ENCODE measurements at places on chromosomes 2 and 18.
A peak's percentile ranks its signal among the peaks of the same experiment; 100 is the strongest.

GRCh38 chr2:227826563-227826962 is 12.9 kb downstream of the CCL20 start:
- peak; percentile 20 for DNase-seq

- no peak for DNase-seq
These were observed 3.7 kb upstream of the SFT2D3 start for GRCh38 chr2:127697482-127698180.

GRCh38 chr2:46804794-46805193 is 110.8 kb downstream of the MCFD2 start:
- DNase-seq, result no peak

DNA sequence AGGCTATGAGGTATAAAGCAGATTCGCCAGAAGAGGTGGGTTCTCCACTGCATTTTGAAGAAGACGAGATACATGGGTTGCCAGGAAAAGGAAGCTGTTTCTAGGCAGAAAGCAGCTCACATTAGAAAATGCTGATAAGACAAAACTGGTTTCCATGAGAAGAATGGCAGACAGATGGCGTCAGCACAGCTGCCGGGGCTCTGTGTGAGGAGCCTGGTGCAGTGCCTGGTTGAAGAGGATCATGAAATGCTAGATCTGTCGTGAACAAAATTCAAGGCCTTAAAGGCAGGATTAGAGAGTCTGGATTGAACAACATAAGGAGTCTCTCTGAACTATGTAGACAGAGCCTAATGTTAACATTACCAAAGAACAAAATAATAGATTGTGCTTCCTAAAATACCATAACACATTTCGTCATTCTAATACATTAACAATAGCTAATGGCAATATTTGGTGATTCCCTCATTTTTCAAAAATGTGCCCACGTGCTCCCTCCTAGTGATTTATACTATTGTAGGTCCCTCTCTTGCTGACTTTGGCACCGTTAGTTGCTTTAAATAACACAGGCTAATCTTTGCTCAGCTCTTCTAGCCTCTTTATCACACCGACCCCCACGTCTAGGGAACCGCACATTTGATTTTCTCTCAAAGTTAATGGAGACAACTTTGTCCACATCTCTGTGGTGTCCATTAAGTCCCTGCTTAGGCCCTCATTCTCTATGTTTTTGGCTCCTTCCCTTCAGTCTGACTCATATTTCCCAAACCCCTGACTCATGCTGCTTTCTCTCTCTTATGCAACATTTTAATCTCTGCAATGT is 38.2 kb downstream of the EFEMP1 start:
- no peak for DNase-seq

- DNase-seq, result no peak
These were observed 24.2 kb downstream of the CNRIP1 start for GRCh38 chr2:68295516-68295915.

DNA sequence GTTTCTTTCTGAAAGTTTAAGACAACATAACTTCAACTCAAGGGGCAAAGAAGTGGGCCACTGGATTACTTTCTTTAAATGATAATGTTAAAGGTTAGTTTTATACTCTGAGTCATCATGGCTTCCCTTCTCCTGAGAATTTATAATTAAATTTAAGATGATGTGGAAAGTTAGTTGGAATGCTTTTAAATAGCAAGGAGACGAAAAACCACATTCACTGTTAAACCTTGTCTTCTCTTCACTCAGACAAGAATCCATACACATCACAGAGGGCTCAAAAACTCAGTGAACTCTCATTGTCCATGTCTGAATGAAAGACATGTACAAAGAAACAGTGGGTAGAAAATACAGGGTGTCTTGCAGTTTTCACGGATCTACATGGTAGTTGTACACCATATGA is 65.6 kb downstream of the COL5A2 start:
- DNase-seq, result no peak

GRCh38 chr2:173090276-173090877 is 14.7 kb downstream of the MAP3K20 start:
- DNase-seq, result no peak

GRCh38 chr2:218400167-218400929 is 680 bp downstream of the CTDSP1 start:
- DNase-seq, result peak; percentile 45

GRCh38 chr2:10091182-10091888 is 11.1 kb upstream of the CYS1 start:
- DNase-seq, result no peak

- DNase-seq, result no peak
These were observed 189.1 kb upstream of the COL3A1 start for GRCh38 chr2:188785061-188785460.

DNA sequence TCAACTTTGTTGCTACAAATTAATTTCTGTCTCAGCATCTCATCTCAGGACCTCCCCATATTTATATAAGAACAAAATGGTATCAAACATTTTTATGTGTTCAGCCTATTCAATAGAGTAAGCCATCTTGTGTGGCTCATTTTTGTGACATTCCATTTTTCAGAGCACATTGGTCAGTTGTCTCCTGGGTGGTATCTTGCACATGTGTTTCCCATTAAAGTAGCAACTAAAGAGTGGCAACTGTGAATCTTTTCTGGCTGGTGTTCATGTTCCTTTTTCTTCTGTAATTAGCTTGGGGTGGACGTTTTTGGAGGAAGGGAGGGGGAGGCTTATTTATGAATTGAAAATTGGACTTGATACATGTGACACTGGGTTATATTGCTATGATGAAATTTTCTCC is 45.4 kb upstream of the EFEMP1 start:
- DNase-seq, result no peak

- DNase-seq, result no peak
These were observed 29.2 kb downstream of the HS6ST1 start for GRCh38 chr2:128289439-128289838.

DNA sequence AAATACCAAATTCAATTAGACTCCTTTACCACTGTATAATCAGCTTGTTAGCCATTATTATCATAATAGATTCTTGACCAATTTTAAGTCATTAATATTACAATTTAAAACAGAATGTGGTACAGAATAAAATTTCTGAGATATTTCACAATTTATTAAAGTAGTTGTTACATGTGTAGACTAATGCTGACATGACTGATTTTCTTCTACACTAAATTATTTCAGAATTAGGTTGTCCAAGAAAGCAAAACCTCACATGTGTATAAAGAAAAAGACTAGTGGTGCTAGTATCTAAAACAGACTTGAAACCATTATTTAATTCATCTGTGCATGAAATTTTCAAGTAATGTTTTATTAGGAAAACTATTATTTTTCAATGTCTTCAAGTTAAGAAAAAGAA is 79.2 kb upstream of the COL3A1 start:
- no peak for DNase-seq

- DNase-seq, result no peak
These were observed 52.1 kb upstream of the PEX13 start for GRCh38 chr2:60965499-60965785.

- DNase-seq, result no peak
These were observed 323.1 kb downstream of the SLC8A1 start for GRCh38 chr2:40128796-40129195.

- DNase-seq, result no peak
These were observed 223.1 kb downstream of the CALCRL start for GRCh38 chr2:187224989-187225388.

DNA sequence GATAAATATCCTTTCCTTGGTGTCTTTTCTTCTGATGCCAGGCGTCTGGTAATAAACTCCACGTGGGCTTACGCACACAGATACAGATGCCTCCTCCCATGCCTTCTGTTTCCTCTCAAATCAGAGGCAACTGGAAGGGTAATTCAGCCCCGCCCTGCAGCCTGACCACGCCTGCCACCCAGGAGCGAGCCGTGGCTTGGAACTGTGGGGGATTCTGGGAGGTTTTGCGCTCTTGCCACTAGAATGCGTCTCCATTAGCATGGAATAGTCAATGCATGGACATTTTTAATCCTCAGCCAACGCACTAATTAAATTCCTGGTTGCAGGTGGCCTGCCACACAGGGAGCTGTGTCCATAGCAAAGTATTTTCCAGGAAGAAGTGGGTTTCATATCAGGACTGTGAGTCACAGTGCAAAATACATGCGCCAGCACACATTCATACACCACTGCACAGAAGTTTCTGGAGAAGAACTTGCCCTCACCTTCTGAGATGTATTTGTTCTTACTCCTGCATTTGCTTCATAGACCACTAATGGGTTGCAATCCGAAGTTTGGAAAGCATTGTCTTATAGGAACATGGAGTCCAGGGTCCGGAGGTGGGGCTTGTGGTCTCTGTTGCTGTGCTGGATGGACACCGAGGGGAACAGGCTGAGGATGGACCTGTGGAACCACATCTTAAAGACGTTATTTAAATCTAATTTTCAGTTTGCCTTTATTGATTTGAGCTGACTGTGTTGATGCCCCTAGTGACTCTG is 151.4 kb downstream of the LDLRAD4 start:
- DNase-seq, result no peak

- DNase-seq, result no peak
These were observed 3.8 kb downstream of the VSNL1 start for GRCh38 chr2:17544256-17544655.

GRCh38 chr2:229180658-229181057 is 90.4 kb downstream of the PID1 start:
- DNase-seq, result no peak

DNA sequence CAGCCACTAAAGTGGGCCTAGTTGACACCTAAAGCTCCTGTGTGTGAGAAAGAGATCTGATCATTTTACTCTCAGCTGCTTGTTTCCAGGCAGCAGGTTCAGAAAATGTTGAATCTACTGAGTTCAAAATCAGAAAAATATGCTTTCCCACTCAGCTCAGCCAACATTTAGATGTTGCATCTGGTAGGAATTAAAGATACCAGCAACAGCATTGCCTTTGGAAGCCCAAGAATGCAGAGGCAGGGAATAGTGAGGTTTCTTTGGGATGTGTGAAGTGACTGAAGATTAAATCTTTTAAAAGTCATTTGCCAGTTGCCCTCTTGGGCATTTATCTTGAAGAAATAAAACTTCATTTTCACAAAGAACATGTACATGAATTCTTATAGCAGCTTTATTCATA is 33.9 kb upstream of the DOCK10 start:
- no peak for DNase-seq

GRCh38 chr2:150544731-150545130 is 57.3 kb upstream of the RND3 start:
- DNase-seq, result no peak

- no peak for DNase-seq
These were observed 41.6 kb downstream of the THNSL2 start for GRCh38 chr2:88211809-88212154.

GRCh38 chr2:132678483-132678882 is 8.5 kb upstream of the LYPD1 start:
- DNase-seq, result no peak

DNA sequence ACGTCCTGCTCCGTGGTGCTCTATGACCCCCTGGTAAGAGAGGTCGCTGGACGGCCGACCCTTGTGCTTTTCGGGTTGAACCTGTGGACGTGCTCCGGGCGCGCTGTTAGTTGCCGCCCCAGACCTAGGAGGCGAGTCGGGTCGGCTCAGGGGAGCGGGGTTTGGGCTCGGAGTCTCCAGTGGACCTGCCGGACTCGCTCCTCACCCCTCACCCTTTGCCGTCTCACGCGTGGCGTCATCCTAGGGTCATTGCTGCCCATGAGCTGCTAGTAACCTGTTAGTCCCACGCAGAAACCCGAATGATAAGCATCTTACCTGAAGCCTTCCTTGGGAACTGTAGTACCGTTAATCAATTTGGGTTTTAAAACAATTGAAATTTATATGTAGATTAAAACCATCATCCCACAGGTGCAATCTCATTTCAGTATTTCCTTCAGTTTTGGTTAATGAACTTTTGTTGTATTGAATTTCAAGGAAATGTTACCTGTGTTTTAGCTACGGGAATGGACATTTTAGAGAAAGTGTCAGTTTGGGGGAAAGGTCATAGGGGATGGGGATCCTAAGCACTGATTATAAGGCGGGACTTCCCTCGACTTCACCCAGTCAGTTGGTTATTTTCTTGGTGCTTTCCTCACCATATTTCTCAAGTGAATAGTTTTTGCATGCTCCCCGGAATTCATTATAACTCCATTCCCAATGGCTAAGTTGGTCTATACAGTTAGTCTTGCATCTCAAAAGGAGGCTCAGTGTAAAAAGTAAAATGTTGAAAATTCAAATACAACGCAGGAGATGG is 536 bp downstream of the ELP2 start:
- DNase-seq, result no peak

GRCh38 chr2:72722492-72723070 is 103.3 kb downstream of the EXOC6B start:
- DNase-seq, result no peak

DNA sequence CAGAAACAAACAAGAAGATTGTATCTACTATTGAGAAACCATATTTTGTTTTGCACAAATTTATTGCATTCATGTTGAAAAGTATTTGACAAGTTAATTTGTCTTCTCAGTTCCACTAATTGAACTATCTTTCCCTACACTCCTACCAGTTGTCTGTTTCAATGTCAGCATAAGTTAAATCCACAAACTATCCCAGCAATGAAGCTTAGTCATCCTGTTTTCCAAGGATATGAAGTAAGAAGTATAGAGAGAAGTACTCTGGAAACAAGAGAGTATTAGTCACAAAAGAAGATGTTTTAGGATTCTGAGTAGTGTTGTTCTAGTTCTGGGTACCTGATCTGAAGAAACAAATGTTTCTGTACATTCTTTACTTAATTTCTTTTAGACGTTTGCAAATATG is 261.6 kb upstream of the ZNF804A start:
- DNase-seq, result no peak

DNA sequence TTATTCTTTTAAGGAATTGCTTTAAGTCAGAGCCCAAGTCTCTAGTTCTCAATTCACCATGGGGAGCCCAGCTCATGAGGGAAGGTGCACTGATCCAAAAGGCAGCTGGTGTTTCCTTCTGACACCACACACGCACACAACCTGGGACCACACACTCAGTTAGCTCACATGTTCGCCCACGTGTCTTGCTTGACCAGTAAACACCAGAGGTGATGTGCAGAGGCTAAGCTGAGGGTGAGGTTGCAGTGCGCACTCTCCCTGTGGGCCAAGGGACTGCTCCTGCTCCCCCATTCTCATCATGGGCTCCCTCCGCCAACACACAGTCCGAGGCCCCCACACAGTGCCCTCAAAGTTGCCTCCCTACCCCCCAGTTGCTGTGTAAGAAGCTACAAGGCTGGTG is 70.8 kb upstream of the BZW1 start:
- DNase-seq, result no peak

- DNase-seq, result no peak
These were observed 129.4 kb downstream of the ACOXL start for GRCh38 chr2:110861616-110862260.

- DNase-seq, result no peak
These were observed 8.7 kb upstream of the TGIF1 start for GRCh38 chr18:3441290-3441689.
